Ureter (tissue), 1 donor: ENCODE measurements at places on chromosomes 2 and 18. TPM values are rescaled to one million over a fixed set of nuclear protein-coding genes. Genes with fewer than 3 reads are reported as not detected.

DNA sequence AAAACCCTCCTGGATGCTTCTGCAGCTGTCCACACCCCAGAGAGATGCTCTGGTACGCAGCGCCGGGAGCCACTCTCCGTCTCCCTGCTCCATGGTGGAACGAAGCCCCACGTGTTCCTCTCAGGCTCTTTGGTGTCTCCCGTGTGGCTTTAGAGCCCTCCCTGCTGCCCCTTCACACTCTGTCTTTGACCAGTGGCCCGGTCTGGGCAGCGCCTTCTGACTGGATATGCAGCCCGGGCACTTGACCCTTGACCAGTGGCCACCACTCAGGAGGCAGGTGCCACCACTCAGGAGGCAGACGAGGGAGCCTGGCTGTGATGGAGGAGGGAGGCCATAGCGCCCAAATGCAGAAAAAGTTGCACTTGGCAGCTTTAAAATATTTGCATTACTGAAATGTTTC is 214.5 kb upstream of the SALL3 start:
- peak; percentile 28 for DNase-seq

DNA sequence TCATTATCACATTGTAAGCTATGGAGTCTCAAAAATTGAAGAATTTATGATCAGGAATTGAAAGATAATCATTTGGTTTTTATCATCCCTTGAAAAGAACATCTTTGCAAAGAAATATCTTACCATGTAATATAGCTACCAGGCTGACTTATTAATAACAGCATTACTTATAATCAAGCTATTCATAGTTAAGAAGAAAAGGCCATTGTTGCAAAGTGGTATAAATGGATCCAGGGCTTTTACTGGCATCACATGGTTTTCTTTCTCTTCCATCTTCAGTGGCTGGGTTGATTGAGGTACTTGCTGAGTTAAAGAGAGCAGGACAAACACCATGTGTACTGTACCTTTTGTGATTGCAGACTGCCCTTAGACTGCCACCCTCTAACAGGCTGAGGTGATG is 39.6 kb downstream of the MFSD6 start:
- no peak for DNase-seq

- DNase-seq = no peak
These were observed 111.9 kb upstream of the MAPRE2 start for GRCh38 chr18:34929336-34929780.

GRCh38 chr2:14975381-14975780 is 342.9 kb downstream of the LRATD1 start:
- DNase-seq = no peak

- peak; percentile 41 for DNase-seq
These were observed 81.0 kb upstream of the RBM44 start for GRCh38 chr2:237717366-237718276.

DNA sequence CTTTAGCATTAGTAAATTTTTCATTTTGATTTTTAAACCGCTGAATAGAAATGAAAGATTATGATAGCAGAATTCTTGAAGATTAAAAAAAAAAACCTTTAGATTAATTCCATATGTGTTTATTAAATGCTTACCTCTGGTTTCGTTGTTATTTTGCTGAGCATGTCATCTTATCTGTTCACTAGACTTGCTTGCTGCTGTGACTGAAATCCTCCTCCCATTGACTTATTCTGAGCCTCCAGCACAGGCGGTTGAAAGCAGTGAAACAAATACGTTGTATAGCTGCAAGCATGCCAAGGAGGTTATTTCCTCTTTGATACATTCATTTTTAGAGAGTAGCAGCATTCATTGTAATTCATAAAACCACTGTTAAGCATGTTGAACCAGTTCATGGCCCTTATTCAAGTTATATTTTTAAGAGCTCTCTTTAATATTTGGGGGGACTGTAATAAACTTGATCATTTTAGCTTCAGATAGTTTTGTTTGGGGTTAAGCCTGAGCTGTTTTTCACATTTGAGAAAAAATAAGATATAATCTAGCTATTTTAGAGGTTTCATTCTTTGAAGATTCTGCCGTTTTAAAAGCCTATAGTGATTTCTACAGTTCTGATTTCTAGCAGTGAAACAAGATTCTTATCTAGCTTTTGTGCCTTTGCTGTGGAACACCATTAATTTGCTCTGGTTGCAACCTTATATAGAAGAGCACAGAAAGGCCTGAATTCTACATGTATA is at the start of gene HTR2B:
TSS of gene HTR2B (minus strand) at position 205 of the 731 bp plus-strand sequence. CDS start 1,278 bp downstream, outside the sequence.
- no peak for DNase-seq

The CHRNG gene
- not detected for total RNA-seq

- DNase-seq = no peak
These were observed 49.8 kb downstream of the SLC66A2 start for GRCh38 chr18:79901665-79902064.

DNA sequence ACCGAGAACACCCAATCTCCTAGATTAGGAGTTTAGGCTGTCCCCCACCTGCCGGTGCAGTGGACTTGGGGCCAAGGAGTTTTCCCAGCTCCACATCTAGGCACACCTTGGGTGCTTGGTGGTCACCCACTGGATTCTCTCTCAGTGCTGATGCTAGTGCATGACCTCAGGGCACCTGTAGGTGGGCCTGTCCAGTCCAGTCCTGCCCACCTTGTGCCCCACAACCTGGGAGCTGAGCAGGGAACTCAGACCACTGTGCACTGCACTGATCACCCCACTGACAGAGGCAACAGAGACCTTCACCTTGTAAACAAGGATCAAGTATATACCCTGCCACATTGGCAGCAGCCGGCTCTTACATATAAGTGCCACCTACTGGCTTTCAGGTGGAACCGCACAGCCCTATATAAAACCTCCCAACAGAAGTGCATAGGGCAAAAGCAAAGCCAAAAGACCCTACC is 12.7 kb upstream of the CDH19 start:
- DNase-seq = no peak

The REG1A gene
- total RNA-seq = not detected

The SERPINB11 gene
- total RNA-seq = not detected

GRCh38 chr2:130336150-130336876 is 6.4 kb upstream of the IMP4 start:
- no peak for DNase-seq

DNA sequence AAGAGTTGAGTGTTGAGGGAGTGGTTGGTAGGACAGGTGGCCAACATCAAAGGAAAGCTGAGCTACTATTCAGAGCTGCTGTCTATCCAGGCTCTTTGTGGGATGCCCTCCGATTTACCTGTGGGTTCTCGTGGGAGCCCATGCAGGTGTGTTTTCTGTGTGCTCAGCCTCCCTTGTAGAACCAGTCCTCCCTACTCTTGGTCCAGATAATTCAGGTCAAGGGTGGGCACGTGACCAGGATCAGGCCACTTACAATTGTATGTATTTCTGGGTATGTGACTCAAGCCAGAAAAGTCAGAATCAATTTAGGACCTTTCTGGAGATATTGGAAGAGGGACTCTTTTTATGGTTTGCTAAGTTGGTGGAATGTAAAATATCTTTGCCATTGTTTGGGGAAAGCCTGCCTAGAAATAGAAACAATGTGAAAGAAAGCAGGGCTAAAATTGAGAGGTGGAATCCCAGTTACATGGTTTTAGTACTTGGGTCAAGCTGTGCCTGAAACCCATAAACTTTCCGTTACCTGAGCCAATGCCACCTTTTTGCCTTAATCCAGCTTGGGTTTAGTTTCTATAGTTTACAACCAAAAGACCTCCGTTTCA is 93.2 kb downstream of the PDCL3 start:
- DNase-seq = no peak

- no peak for DNase-seq
These were observed 191.7 kb upstream of the ALKAL2 start for GRCh38 chr2:479490-480176.
